ENCODE measurements at places on chromosomes 2 and 18. TPM values are rescaled to one million over a fixed set of nuclear protein-coding genes. Genes with fewer than 3 reads are reported as not detected.

DNA sequence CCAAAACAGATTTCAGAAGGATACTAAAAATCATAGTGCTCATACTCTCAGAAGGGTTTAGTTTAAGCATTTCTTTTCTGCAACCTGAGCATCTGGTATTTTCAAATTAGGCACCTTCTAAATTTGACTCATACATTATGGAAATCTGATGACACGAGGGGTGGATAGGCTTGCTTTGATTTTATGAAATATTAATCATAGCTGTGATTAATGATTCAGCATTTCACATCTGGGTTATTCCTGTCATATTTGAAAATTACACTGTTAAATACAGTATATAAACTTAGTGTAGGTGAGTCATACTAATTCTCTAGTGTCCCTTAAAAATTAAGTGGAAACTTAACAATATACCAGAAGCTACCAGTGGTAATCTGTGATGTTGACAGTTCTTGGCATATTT, 47.7 kb downstream of the MRPS9 start:
- no peak overlapping the region for H3K4me3 ChIP-seq
- no peak for DNase-seq
- no peaks in the 10 kb centered on the region for H3K4me1 ChIP-seq
- H3K36me3 ChIP-seq = peaks cover 21% of the 10 kb centered on the region
- no peak overlapping the region for H3K27ac ChIP-seq
- H3K27me3 ChIP-seq = no peaks in the 10 kb centered on the region

DNA sequence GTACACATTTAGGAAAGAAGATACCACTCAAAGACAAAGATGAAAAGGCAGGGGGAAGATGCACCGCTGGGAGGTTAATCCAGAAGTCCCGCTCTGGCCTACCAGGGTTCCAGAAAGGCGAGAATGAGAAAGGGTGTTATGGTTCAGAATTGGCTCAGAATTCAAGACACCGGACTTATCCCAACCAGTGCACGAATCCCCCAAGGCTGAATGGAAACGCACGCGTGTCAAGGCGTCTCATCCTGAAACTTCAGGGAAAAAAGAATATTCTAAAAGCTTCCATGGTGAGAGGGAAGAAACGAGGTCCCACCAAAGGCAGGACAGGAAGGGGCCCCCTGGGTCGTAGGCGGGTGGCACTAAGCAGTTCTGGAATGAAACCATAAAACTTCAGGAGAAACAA, 71.9 kb downstream of the SLC66A2 start:
- DNase-seq = no peak
- H3K27ac ChIP-seq = no peak overlapping the region
- peaks cover 3% of the 10 kb centered on the region for H3K4me1 ChIP-seq
- H3K36me3 ChIP-seq = no peaks in the 10 kb centered on the region
- H3K27me3 ChIP-seq = peaks cover 8% of the 10 kb centered on the region
- no peak overlapping the region for H3K4me3 ChIP-seq

GRCh38 chr2:146981921-146982320, 862.9 kb upstream of the ACVR2A start:
- H3K36me3 ChIP-seq = no peaks in the 10 kb centered on the region
- H3K4me3 ChIP-seq = no peak overlapping the region
- H3K27ac ChIP-seq = no peak overlapping the region

- no peak overlapping the region for H3K27ac ChIP-seq
- H3K27me3 ChIP-seq = peaks cover 22% of the 10 kb centered on the region
- no peak for DNase-seq
- H3K4me3 ChIP-seq = no peak overlapping the region
- no peaks in the 10 kb centered on the region for H3K4me1 ChIP-seq
Observed at GRCh38 chr18:13494871-13495445, 231.4 kb downstream of the FAM210A start.

GRCh38 chr18:25843791-25844190, 246.6 kb downstream of the SS18 start:
- H3K4me3 ChIP-seq = no peak overlapping the region
- no peaks in the 10 kb centered on the region for H3K36me3 ChIP-seq
- no peak overlapping the region for H3K27ac ChIP-seq
- no peaks in the 10 kb centered on the region for H3K27me3 ChIP-seq

DNA sequence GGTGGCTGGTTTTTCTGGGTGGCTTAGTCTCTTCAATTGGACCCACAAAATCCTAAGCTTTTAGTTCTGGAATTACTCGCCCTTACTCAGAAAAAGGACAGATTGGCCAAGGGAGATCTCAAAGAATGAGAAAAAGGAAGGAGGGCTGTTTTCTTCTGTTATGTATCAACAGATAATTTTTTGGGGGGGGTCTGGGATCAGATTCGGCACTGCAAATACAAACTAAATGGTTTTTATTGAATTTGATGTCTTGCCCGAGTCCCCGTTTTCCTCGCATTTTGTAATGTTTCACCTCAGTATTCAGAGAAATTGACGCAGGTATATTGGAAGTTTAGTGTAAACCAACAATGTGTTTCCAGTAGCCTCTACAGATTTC, 762 bp downstream of the YIPF4 start:
- peak overlapping the region; percentile 98 for H3K4me3 ChIP-seq
- peak overlapping the region; percentile 87 for H3K27ac ChIP-seq
- no peak for DNase-seq
- H3K27me3 ChIP-seq = no peaks in the 10 kb centered on the region
- peaks cover 10% of the 10 kb centered on the region for H3K36me3 ChIP-seq

GRCh38 chr2:236526455-236527158, 43.0 kb upstream of the ACKR3 start:
- H3K27ac ChIP-seq = no peak overlapping the region
- DNase-seq = no peak
- no peaks in the 10 kb centered on the region for H3K27me3 ChIP-seq
- H3K4me3 ChIP-seq = no peak overlapping the region
- H3K4me1 ChIP-seq = no peaks in the 10 kb centered on the region
- H3K36me3 ChIP-seq = no peaks in the 10 kb centered on the region

DNA sequence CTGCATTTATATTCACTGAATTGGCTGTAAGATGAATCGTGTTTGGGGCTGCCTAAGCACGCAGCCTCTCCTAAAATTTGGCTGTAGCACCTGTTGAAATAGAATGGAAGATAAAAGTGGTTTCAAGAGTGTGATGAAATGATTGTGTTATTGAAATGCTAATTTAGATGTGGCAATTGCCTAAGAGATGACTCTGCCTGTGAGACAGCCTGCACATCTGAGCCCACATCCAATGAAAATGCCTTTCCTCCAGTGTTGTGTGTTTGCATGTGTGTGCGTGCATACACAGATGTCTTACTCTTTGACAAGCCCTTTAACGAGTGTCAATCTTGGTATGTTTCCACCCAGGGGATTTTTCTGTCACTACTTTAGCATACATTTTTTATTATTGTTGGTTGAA, 346.9 kb downstream of the MEIS1 start:
- H3K4me1 ChIP-seq = no peaks in the 10 kb centered on the region
- no peaks in the 10 kb centered on the region for H3K36me3 ChIP-seq

GRCh38 chr2:168751104-168751740, 51.2 kb upstream of the NOSTRIN start:
- no peak overlapping the region for H3K27ac ChIP-seq
- H3K4me1 ChIP-seq = no peaks in the 10 kb centered on the region
- DNase-seq = no peak
- no peak overlapping the region for H3K4me3 ChIP-seq
- H3K27me3 ChIP-seq = no peaks in the 10 kb centered on the region
- no peaks in the 10 kb centered on the region for H3K36me3 ChIP-seq

DNA sequence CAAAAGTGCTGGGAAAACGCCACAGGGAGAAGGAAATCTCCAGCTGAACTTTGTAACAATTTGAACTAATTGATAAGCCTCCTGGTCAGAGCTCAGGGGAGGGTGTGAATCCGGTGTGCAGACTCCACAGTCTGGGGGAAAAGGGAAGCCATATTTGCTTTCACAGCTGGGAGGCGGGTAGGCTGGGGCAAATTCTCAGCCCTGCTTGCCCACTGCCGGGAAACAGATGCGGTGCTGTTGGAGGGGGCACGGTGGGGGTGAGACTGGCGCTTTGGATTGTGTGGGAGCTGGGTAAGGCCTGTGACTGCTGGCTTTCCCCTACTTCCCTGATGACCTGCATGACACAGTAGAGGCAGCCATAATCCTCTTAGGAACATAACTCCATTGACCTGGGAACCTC, 134.8 kb downstream of the ADCYAP1 start:
- no peak overlapping the region for H3K4me3 ChIP-seq
- H3K27ac ChIP-seq = no peak overlapping the region
- H3K4me1 ChIP-seq = no peaks in the 10 kb centered on the region
- no peaks in the 10 kb centered on the region for H3K36me3 ChIP-seq
- DNase-seq = no peak

DNA sequence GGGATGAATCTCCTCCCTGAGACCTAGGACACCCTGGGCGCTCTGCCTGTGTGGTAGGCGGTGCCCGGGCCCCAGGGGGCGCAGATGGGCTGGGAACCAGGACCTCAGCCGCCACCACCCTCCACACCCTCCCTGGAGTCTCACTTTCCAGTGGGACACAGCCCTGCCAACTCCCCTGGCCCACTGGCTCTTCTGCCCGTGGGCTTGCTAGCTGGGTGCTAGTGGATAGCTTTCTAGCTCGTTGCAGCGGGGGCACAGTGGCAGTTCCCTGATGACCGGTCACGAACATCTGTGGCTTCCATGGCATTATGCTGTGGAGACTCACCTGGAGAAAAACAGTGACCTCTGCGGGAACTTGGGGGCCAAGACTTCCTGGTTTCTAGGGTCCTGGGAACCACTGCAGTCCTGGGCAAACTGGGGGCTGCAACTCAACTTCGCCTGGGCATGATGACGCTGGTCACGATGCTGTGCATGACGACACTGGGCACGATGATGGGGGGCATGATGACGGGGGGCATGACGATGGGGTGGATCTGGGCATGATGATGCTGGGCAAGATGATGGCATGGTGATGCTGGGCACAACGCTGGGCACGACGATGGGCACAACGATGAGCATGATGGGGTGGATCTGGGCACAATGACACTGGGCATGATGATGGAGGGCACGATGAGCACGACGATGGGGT, 31.0 kb upstream of the ALLC start:
- DNase-seq = no peak

- no peak overlapping the region for H3K27ac ChIP-seq
- no peak overlapping the region for H3K4me3 ChIP-seq
- H3K36me3 ChIP-seq = no peaks in the 10 kb centered on the region
- no peak for DNase-seq
Observed at GRCh38 chr18:42174909-42175308, 219.9 kb downstream of the PIK3C3 start.

EFEMP1 gene
- 0.82 TPM for total RNA-seq

KDSR gene
- total RNA-seq = 19.8 TPM

HAAO gene
- not detected for total RNA-seq

All from K562 (cell line).